ENCODE measurements at places on chromosomes 2 and 18.

DNA sequence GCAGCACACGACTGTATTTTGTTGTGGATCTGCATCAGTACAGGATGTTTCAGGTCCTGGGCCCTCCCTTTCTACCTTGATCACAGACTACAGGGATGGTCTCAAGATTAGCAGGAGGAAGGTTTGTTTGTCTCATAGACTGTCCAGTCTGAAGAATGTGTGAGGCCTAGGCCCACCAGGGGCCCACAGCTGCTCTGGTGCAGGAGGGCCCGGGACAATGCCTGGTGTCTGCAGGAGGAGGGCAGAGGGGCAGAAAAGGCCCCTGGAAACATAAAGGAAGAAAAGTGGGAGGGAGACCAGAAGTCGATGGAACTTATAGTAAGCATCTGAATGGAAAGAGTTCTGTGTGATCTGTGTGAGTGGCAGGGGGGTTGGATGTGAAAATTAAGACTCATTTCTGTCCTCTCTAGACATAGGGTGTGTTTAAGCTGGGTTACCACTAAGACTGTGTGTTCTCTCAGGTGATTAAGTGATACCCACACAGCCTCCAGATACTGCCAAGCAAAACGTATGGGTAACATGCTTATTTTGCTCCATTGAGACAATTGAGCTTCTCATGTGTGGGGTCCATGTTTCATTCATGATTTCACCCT, 33.4 kb upstream of the LPIN2 start:
- DNase-seq, result no peak

GRCh38 chr2:230932556-230933511, 7.8 kb upstream of the GPR55 start:
- DNase-seq, result no peak

DNA sequence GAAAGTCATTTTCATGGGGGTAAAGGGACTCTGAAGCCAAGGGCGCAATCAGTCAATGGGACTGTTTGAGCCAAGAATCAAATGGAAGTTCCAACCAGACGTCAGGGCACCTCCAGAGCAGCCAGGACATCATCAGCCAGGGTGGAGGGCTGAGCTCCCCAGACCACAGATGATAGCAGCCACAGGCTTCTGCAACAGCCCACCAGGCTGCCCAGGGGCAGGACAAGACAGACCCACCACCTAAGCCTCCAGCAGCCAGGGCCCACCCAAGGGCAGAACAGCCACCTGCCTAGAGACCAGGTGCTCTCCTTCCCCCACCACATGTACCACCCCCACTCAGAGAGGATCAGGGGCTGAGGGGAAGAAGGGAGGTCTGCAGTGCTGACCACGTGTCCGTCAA, 53.8 kb upstream of the SLC66A3 start:
- DNase-seq, result no peak

GRCh38 chr2:46980786-46981573, 65.4 kb upstream of the MCFD2 start:
- DNase-seq, result no peak

- no peak for DNase-seq
Observed at GRCh38 chr2:234273887-234274584, 222.8 kb downstream of the ARL4C start.

DNA sequence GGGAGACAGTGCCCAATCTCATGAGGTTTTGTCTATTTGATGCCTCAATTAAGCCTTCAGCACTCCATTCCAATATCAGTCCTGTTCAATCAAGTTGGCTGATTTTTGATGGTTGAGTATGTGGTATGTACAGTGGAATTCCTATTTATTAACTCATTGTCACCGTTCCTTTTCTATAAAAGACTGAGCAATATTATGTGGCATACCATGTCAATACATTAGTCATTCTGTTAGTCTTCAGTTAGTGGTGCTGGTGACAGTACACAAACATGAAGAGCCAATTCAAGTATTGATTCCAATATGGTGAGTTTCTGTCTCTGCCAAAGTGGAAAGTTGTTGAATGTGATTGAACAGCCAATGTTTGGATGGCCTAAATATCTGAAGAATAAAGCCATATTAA, 1343.9 kb downstream of the SUCLG1 start:
- no peak for DNase-seq

DNA sequence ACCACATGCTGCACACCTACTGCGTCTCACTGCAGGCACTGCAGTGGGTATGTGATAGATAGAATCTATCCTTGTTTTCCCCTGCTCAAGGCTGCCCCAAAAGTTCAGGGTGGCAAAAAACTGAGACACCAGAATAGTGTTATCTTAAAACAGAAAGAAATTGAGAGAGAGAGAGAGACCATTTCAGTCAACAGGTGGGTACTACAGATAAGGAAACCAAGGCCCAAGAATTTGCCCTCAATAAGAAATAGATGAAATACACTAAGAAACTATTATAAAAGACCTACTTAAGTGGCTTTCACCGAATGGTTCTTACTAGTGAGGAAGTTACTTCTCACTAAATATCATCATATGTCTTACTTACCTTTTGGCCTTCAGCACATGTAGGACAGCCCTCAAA, 27.9 kb downstream of the EPG5 start:
- no peak for DNase-seq

GRCh38 chr2:130336150-130336876, 6.4 kb upstream of the IMP4 start:
- no peak for DNase-seq

GRCh38 chr2:241547781-241548450, 10.6 kb upstream of the BOK start:
- no peak for DNase-seq

DNA sequence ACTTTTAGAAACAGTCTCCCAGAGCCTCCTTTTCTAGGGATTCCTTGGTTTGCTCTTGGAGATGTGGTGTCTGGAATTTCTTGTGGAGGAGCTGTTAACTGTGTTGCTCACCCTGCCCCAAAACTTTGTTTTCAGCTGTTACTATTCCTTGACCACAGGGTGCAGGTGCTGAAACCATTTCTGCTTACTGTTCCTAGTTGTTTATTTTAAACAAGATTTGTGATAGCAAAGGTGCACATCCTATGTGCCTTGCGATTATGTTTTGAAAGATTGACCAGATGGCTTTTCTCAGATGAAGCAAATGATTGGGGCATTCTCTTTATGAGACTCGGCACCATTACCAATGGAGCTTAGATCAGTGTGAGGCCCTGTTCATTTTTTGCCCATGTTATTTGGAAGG, 111.2 kb downstream of the RAB3GAP1 start:
- DNase-seq, result no peak

GRCh38 chr18:10419420-10420103, 34.9 kb upstream of the APCDD1 start:
- no peak for DNase-seq

Data from GM10248 (cell line).